T-cell (primary cell): ENCODE measurements at places on chromosomes 12 and 14. TPM values are rescaled to one million over a fixed set of nuclear protein-coding genes. Genes with fewer than 3 reads are reported as not detected.

- DNase-seq = no peak
Observed at GRCh38 chr12:24705216-24705615, 243.7 kb downstream of the BCAT1 start.

The RNASE13 gene
- total RNA-seq = not detected

GRCh38 chr12:76176940-76177339 is 92.5 kb upstream of the NAP1L1 start:
- DNase-seq = no peak

The TMPRSS12 gene
- total RNA-seq = not detected

GRCh38 chr12:100348657-100349454 is 8.0 kb upstream of the SLC17A8 start:
- no peak for DNase-seq

The ACSM4 gene
- not detected for total RNA-seq

The RDH5 gene
- total RNA-seq = 28.8 TPM

The SLC6A15 gene
- total RNA-seq = 0.12 TPM

GRCh38 chr14:102848830-102849525 is 71.7 kb downstream of the TRAF3 start:
- no peak for DNase-seq
